Left kidney (tissue), 8 donors: ENCODE measurements at places on chromosomes 2 and 18. TPM values are rescaled to one million over a fixed set of nuclear protein-coding genes. Genes with fewer than 3 reads are reported as not detected.

Gene CXCR4
- 45.7 TPM for polyA plus RNA-seq

Gene ZCCHC2
- polyA plus RNA-seq = 19.0 TPM

Gene SOCS6
- polyA plus RNA-seq = 34.0 TPM

Gene TUBA3E
- 0.18 TPM for polyA plus RNA-seq

Gene ALK
- polyA plus RNA-seq = 0.55 TPM

Gene ANKRD39
- polyA plus RNA-seq = 7.4 TPM

Gene MROH2A
- polyA plus RNA-seq = 0.28 TPM

Gene POLE4
- polyA plus RNA-seq = 44.1 TPM

Gene RMDN2
- polyA plus RNA-seq = 14.5 TPM

Gene GCFC2
- 60.7 TPM for polyA plus RNA-seq

Gene CNDP1
- 1.6 TPM for polyA plus RNA-seq

Gene KCNIP3
- polyA plus RNA-seq = 17.7 TPM

GRCh38 chr2:75099521-75099922, 99.8 kb downstream of the TACR1 start:
- no peak for DNase-seq

GRCh38 chr2:160281213-160281612, 81.1 kb upstream of the ITGB6 start:
- no peak for DNase-seq

- DNase-seq = peak; percentile 74
Measured at GRCh38 chr2:163347982-163348856, 387.6 kb downstream of the FIGN start.

- DNase-seq = no peak
Measured at GRCh38 chr2:101892377-101892776, 99.4 kb upstream of the IL1R2 start.

GRCh38 chr2:28025123-28025522, 134.6 kb downstream of the BABAM2 start:
- no peak for DNase-seq

GRCh38 chr2:170142502-170142901, 35.4 kb upstream of the MYO3B start:
- DNase-seq = no peak

DNA sequence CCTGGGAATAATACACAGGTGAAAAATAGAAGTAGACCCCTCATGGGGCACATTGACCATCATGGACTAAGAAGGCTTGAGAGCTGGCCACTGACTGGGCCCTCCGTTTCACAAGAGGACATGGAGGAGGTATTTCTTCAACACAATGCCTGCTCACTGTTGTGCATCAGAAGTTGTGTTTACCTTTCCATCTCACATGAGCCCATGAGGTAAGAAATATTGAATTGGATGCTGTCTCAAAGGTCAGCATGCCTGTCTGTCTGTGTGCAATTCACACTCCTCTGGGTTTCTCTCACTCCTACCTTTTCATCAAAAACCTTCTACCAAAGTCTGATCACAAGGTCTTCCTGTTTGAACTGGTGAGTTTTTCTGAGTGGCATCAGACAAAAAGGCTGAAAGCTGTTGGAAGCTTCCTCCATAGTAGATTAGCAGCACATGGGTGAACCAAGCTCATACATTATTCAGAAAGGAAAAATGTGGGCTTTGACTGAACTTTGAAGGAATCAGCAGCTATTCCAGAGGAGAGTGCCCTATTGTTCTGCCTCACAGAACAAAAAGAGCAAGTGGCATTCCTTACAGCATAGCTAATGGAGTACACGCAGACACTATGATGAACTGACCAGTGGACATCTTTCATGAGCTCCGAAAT, 143.2 kb upstream of the RND3 start:
- DNase-seq = no peak

DNA sequence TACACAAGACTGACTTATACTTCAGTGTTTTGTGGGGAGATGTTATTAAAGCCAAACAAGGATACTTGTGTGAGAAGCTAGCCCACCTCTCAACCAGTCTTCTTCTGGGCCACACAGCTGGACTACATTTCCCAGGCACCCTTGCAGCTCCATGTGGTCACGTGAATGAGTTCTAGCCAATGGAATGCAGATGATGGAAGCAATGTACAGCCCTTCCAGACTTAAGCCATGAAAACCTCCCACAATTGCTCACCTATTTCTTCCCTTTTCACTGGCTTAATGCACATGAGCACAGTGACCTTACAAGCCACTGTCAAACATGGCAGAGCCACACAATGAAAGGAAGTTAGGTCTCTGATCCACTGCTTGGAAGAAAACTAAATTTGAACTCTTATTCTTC, 20.4 kb upstream of the FEZ2 start:
- DNase-seq = peak; percentile 41

- no peak for DNase-seq
Measured at GRCh38 chr2:669323-669722, 7.9 kb downstream of the TMEM18 start.

DNA sequence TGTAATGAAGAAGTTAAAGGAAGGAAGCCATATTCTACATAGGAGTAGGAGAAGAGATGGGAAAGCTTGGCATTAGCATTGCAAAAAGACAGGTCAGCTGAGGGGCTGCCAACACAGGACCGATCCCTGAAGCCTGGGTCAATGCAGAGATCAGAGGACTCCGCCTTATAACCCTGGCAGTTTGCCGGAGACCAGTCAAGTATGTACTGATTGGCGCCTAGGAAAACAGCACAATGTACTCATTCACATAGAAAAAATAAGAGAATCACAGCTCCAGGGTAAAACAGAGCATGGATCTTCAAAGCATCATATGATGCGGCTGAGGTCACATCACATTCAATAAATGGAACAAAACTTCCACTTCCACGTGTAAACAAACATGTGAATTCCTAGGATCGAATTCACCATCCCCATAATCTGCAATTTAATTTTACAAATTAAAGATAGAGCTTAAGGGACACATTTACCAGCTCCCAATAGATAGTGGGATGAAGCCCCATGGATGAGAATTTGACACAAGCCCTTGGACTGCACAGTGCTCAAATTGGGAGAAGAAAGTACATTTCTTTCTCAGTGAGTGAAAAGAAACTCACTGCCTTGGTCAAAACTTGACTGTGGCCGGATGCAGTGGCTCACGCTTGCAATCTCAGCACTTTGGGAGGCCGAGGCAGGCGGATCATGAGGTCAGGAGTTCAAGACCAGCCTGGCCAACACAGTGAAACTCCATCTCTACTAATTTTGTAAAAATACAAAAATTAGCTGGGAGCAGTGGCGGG, 135.0 kb upstream of the KLHL14 start:
- no peak for DNase-seq

DNA sequence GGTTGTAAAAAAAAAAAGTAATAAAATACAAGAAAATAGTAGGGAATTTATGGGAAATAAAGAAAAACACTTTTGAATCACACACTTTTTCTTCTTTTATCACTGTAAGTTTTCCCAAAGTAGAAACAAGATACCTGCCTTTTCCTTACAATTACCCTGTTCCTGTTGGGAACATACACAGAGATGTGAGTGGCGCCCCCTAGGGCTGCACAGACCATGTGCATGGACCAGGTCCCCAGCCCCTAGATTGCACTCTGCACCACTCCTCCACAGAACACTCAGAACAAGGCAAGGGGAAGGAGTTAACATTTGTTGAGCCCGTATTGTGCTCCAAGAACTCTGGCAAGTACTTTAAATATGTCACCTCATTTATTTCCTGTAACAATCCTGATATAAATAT, 118.7 kb upstream of the NRP2 start:
- no peak for DNase-seq

DNA sequence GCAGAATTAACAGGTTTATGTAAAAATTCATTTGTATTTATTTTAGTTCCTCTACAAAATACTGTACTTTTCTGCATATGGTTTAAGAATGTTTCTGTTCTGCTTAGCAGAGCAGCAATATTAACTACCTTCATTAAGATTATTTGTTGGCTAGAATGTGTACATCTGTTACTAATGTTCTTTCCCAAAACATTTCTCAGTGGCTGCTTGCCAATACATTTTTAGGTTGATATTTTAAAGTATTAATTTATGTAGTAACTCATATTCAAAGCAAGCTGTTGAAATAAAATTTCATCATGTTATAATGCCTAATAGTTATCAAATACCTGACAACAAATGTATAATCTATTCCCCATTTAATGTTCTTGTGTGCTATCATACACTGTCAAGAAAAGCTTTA, 40.3 kb downstream of the PRKD3 start:
- no peak for DNase-seq

DNA sequence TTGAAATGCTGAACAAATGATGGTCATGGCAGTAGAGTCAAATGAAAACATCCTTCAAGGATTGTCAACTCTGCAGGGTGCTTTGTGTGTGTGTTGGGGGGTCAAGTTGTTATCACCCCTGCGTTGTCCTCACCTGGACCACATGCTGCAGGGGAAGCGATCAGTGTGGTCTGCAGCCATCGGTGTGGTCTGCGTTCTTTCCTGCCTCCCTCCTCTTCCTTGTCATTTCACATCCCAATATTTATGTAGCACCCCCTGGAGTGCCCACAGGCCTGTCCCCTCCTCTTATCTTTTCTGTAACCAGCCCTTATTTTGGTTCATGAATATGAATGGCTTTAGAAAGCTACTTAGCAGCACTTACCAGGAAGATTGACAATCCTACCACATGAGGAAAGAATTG, 38.9 kb downstream of the UGP2 start:
- no peak for DNase-seq

GRCh38 chr2:135948642-135949355, 36.6 kb downstream of the DARS1 start:
- DNase-seq = no peak

- no peak for DNase-seq
Measured at GRCh38 chr2:26938399-26939118, 31.9 kb upstream of the MAPRE3 start.
